Kidney glomerular epithelial cell (primary cell): ENCODE measurements at places on chromosomes 4 and X.

DNA sequence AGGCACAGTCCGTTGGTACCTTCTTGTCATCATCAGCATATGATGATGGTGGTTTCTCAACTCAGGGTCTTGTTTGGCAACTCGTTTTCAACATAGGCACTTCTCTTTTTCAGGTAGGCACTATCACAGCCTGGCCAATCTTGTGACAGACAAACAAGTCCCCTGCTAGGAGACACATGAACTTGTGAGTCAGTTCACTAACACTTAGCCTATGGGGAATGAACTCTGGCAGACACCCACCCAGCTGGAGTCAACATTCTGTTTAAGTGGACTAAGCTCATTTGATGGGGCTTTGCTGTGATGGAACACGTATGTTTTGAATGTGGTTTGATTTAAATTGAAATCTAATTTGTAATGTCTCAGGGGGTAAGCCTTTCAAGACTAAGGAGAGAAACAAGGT lies 100.7 kb upstream of the MAMLD1 start:
- no peak for DNase-seq

- peak; percentile 76 for DNase-seq
These were observed 10.2 kb upstream of the N4BP2 start for GRCh38 chr4:40046311-40046980.

DNA sequence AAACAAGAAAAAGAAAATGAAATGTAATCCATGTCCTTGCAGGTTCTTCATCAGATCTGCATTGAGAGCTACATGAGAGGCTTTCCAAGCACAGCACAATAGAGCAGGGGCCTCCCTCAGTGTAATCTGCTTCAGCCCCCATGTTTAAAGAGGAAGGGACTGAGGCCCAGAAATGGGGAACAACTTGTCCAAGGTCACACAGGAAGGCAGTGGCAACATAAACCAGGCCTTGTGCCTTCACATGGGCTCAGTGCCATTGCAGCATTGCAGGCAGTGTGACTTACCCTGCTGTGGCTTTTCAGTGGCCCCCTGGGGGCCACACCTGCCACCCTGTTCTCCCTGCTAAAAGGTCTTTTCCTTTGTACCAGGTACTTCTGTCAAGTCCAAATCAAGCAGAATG lies 20.9 kb upstream of the CD99L2 start:
- DNase-seq = no peak

DNA sequence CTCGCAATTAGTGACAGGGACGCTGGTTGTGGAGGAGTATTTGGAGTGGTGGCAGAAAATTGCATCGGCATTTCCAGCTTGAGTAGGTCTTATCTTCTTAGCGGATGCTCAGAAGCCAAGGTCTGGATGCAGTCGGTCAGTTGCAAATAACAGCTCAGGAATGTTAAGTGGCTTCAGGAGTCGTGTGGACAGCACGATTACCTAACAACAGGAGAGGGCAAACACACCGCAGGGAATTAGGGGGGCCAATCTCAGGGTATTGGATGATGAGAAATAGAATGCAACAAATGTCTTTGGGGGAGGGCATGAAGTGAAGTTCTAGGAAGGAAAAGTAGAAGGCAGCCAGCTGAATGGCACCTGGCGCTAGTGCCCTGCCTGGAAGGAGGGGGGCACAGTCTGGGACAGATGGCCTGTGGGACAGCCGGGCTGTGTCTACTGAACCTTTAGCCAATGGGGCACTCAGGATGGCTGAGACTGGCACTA lies 11.8 kb downstream of the RASL11B start:
- no peak for DNase-seq

DNA sequence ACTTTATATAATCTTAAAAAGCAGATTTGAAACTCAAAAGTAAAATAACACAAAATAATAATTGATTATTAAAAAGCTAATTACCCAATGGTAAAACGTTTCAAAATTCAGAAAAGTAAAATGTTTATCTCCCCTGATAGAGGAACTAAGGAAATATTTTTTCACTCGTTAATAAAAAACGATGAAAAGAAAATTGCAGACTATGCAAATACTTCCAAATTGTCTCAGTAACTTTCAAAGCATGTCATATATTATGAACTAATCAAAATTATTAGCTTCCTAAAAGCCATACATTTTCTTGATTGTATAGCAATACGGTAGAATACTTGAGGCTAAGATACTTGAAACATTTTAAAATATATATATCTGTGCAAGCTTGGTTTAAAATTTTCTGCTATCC lies 366.3 kb downstream of the TLL1 start:
- no peak for DNase-seq

- DNase-seq = no peak
These were observed 28.3 kb upstream of the EPHA5 start for GRCh38 chr4:65698631-65699030.

GRCh38 chr4:158895797-158896576 lies 127.2 kb downstream of the FNIP2 start:
- DNase-seq = peak; percentile 5

DNA sequence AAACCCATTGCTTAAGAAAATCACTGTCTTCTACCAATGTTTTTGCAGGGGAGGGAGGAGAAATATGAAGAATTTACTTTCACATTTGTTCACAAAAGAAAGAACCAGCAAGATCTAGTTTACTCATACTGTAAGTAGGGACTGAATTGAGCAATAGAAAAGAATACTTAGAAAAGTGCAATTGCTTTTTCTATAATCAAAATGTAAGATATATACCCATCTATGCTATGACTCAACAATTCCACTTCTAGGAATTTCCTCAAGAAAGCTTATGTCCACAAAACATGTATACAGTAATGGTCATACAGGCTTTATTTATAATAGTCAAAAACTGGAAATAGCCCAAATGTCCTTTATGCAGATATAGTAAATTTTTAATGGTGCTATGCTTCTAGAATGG lies 196.4 kb downstream of the LRBA start:
- no peak for DNase-seq

DNA sequence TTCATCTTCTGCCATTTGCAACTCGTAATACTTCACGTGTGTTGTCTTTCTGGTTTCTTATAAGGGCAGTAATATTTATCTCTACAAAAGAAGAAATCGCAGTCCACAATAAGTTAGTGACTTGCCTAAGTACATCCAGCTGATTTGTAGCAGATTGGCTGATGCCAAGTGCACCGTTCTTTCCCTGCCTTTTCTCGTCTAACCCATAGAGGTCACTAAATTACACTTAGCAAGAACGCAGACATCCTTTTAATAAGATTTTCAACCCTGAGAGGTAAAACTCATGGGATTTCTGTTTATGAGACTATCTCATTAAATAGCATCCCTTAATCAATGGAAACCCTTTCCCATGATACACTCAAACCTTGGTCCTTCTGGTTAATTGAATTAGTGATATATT lies 408.6 kb upstream of the ACTRT1 start:
- no peak for DNase-seq
